ENCODE measurements at places on chromosomes 2 and 18.

GRCh38 chr18:56888978-56889377, 237.8 kb downstream of the WDR7 start:
- DNase-seq: no peak

- DNase-seq: peak; percentile 82
Observed at GRCh38 chr2:27954771-27955383, 64.3 kb downstream of the BABAM2 start.

DNA sequence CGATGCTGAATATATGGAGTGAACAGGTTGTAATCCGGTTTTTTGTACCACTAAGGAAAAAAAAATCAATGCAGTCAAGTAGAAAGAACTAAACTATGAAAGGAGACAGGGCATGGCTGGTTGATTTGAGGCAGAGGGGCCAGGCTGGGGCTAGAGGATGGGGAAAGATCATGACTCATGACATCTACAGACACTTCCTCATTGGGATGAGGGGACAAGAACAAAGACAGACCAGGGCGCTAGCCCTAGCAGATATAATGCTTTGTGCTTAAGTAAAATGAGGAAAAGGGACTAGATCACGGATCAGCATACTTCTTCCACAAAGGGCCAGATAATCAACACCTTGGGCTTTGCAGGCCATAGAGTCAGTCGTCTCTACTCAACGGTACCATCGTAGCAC, 55.8 kb downstream of the ST6GAL2 start:
- peak; percentile 4 for DNase-seq

DNA sequence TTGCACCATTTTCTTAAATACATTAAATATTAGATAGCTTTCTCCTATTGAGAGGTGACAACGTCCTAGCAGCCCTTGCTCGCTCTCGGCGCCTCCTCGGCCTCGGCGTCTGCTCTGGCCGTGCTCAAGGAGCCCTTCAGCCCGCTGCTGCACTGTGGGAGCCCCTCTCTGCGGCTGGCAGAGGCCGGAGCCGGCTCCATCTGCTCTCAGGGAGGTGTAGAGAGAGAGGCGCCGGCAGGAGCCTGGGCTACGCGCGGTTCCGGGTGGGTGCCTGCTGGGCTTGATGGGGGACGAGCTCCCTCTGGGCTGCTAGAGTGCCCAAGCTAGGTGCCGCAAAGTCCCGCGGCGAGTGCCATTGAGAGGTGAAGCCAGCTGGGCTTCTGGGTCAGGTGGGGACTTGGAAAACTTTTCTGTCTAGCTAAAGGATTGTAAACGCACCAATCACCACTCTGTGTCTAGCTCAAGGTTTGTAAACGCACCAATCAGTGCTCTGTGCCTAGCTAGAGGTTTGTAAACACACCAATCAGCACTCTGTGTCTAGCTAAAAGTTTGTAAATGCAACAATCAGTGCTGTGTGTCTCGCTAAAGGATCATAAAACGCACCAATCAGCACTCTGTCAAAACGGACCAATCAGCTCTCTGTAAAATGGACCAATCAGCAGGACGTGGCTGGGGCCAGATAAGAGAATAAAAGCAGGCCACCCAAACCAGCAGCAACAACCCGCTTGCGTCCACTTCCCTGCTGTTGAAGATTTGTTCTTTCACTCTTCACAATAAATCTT, 3.1 kb downstream of the RPRD1A start:
- no peak for DNase-seq

GRCh38 chr2:232744963-232745362, 31.4 kb downstream of the KCNJ13 start:
- no peak for DNase-seq

DNA sequence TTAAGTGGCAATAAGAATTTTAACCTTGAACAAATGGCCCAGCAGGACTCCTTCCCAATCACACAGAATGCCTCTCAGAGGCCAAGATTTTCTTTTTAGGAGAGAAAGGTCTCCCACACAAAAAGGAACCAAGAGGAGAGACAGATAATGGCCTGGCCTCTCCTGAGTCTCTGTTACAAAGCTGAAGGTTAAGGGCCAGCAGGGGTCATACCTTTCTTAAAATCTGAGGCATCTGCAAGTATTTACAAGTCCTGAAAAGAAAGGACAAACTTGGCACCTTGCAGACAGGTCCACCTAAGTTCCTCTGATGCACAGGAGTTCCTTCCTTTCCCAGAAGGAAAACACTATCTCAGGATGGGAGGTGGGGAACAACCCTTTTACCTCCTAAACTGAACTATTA, 142.3 kb downstream of the TMEM163 start:
- no peak for DNase-seq

DNA sequence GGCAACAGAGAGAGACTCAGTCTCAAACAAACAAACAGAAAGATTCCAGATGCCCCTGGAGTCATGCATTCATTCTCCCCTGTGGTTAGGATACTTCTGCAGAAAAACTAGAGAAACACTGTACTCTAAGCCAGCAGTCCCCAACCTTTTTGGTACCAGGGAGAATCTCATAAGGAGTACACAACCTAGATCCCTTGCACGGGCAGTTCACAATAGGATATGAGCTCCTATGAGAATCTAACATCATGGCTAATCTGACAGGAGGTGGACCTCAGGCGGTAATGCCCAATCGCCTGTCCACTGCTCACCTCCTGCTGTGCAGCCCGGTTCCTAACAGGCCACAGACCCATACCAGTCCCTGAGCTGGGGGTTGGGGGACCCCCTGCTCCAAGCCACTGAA, 18.3 kb downstream of the PSME4 start:
- no peak for DNase-seq

DNA sequence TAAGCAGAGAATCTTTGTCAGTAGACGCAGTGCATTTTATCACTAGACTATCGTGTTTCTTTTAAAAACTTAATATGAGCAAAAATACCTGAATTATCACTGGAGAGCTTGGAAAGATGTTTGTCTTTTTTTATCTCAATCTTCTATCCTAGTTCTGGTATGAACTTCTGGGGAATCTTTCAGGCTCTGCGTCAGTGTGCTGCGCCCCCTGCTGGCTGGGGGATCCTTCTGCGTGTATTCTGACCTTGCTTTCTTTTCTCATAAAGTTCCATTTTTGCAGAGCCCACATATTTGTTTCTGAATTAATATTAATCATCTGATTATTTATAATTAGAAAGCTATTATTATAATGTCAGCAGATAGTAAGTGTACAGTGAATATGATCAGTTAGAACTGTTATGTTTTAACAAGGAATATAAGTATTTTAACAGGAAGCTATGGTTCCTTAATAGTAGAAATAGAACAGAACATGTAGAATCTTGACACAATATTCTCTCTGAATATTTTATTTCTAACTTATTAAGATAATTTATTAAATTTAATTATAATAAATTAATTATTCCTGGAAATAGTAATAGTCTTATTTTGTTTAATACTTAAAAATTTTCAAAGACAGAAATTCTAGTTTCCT, 945.0 kb upstream of the CRIM1 start:
- DNase-seq: peak; percentile 68

GRCh38 chr2:217438136-217438535, 564.7 kb downstream of the TNS1 start:
- no peak for DNase-seq

DNA sequence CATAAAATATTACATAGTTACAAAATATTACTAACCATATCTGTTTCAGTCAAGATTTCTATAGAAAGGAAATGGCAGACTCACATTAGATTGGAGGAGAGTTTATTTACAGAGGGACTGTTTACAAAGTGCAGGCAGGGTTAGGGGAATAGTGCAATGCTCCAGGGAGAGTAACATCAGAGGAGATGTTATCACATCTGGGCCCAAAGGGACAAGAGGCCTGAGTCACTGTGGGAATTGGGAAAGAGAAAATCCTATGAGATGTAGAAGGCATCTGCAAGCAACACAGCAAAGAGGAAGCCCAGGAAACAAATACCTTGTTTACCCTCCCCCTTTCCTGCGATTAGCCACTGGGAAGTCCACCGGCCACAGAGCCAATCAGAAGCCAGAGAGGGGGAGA, 227.3 kb upstream of the TANK start:
- no peak for DNase-seq

- no peak for DNase-seq
Observed at GRCh38 chr2:62338111-62338510, 142.2 kb downstream of the B3GNT2 start.

GRCh38 chr2:8754106-8754776, 72.4 kb downstream of the ID2 start:
- peak; percentile 39 for DNase-seq

DNA sequence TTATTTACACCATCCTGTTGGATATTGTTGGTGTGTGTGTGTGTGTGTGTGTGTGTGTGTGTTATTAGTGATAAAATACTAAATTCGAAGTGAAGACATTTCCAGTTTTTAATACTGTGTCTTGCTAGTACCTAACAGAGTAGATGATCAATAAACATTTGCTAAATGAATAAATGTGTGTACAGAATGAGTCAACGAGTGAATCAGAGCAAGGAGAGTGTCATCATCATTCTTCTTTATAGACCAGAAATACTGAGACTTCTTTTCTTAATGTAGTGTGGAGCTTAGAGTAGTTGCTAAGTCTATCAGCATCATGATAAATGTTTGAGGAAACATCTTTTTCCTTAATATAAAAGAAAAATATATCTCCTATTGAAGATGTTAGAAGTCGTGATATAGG, 169.7 kb upstream of the SATB2 start:
- DNase-seq: no peak

DNA sequence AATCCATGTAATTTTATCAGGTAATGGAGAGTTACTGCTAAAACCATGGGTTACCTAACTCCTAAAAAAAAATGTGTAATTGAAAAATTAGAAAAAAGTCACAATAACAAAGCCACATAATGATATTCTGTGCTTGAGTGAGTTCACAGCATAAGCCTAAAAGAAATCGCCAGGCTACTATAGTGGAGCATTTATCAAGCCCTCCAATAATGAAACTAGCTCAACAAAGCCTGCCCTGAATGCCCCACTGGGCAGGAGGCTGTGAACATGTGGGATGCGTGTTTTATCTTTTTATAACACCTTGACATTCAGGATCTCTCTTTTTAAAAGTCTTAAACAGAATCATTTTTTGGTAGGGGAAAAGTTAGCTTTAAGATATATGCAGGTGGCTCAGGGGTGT, 86.3 kb downstream of the KCTD18 start:
- DNase-seq: no peak

- DNase-seq: no peak
Observed at GRCh38 chr2:158762336-158762735, 32.8 kb upstream of the DAPL1 start.

DNA sequence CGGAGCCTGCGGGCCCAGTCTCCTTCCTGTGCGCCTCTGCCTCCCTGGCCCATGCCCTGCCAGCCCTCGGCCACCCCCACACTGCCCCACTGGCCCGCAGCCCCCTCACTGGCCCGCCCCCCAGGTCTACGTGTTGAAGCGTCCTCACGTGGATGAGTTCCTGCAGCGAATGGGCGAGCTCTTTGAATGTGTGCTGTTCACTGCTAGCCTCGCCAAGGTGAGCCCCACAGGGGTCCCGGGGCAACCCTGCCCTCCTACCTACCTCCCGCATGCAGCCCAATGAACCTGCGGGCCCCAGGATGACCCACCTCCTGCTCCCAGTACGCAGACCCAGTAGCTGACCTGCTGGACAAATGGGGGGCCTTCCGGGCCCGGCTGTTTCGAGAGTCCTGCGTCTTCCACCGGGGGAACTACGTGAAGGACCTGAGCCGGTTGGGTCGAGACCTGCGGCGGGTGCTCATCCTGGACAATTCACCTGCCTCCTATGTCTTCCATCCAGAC, 3.3 kb downstream of the CTDSP1 start:
- DNase-seq: no peak

- DNase-seq: peak; percentile 65
Observed at GRCh38 chr2:12722447-12723316, 5.9 kb downstream of the TRIB2 start.

GRCh38 chr2:237291138-237291792, 122.7 kb downstream of the COL6A3 start:
- peak; percentile 29 for DNase-seq

- DNase-seq: peak; percentile 55
Observed at GRCh38 chr2:173286153-173286809, 68.4 kb upstream of the CDCA7 start.

DNA sequence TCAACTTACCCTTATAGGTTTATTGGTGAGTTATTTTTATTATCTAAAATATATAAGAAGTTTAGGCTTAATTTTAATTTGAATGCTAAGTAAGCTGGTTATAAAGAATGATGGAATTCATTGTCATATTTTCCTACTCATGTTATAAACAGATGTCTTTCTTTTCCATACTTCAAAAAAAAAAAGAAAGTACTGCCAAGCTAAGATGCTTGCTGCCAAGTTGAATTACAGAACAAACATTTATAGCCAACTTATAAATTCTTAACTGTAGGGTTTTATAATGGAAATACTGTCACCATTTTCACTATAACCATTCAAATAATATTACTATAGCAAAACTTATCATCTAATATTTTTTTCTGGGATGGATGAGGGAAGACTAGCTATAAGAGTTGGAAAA, 676.0 kb downstream of the NRXN1 start:
- DNase-seq: no peak

GRCh38 chr2:234534515-234534914, 37.6 kb upstream of the ARL4C start:
- DNase-seq: no peak

- peak; percentile 1 for DNase-seq
Observed at GRCh38 chr2:179235463-179236108, 29.0 kb downstream of the SESTD1 start.

GRCh38 chr18:76274468-76275289, 220.4 kb downstream of the ZNF516 start:
- DNase-seq: peak; percentile 19

DNA sequence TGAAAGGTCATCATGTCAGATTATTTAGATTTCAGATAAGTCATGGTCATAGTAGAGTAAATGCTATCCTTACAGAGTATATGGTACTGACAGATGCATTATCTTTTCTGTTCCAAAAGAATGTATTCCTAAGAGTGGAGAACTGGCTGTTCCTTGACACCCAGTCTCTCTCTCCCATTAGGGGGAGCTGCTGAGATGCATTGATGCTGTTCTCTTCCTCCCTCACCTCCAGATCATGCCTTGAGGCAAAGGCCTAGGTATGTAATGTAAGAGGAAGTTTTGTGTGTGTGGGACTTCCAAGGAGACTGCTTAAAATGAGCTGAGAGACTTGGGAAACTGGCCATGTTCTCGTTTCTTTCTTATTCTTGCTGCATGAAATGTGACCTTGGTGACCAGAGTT, 979.5 kb upstream of the CELF4 start:
- DNase-seq: no peak

- DNase-seq: no peak
Observed at GRCh38 chr2:167966937-167967913, 280.2 kb downstream of the STK39 start.

- DNase-seq: no peak
Observed at GRCh38 chr2:219460424-219460926, 25.8 kb downstream of the SPEG start.

GRCh38 chr2:31526946-31527732, 53.6 kb downstream of the SRD5A2 start:
- no peak for DNase-seq

DNA sequence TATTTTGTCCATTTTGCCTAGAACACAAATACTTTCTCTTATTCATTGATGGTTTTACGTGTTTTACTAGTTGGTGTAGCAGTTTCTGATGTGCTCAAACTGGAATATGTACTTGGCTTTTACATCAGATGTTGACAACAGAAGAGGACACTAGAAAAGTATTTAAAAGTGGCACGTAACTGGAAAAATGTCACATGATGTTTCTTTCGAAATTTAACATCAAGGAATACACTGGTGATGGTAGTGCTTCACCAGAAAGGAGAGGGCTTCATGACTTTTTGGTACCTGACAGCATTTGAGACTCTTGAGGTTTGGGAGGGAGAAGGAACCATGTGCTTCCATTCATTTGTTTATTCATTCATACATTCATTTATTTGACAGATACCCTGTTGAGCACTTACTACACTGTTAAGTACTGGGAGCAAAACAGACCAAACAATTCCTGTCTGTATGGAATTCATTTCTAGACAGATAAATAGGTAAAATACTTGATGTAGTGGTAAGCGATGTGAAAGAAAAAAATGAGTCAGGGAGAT, 1.5 kb downstream of the GIGYF2 start:
- peak; percentile 23 for DNase-seq

Data from hematopoietic multipotent progenitor cell treated with erythropoietin and hydrocortisone succinate and interleukin-3 and kit ligand, for 6 days (in vitro differentiated cells).